ENCODE measurements at places on chromosomes 4 and X.
A peak's percentile ranks its signal among the peaks of the same experiment; 100 is the strongest.

- DNase-seq, result no peak
Observed at GRCh38 chr4:159757499-159757898, 654.6 kb downstream of the RAPGEF2 start.

- no peak for DNase-seq
Observed at GRCh38 chr4:14524276-14524675, 478.0 kb upstream of the CPEB2 start.

DNA sequence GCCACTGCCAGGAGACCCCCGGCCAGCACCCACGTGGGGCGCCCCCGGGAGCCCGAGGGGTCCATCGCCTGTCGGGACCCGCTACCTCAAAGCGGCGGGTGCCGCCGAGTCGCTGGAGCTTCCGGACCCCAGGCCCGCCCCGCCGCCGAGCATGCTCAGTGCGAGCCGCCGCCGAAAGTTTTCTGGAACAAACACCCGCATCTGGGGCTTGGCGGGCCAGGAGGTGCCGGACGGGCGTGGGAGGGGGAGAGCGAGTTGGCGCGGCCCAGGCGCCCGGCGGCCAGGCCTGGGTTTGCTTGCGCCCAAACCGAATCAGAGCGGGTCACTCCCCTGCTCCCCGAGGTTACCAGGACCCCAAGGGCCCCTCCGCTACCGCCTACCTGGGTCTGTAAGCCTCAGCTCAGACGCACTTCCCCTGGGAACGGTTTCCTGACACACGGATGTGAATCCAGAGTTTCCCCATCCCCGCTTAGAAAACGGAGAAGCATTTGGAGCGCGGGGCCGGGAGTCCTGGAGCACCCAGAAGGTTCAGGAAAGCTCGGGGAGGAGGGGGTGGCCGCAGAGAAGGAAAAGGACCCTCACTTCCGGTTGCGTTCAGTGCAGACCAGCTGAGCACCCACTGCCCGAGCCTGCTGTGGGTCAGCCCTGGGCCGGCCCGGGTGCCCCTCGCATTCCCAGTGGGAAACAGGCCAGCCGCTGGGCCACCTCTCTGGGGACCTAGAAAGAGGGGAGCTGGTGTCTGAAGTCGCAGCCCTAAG is at the start of gene EVC2:
TSS of gene EVC2 (minus strand) at position 111 of the 758 bp plus-strand sequence. CDS start at position 65, 46 bp downstream.
- no peak for DNase-seq

DNA sequence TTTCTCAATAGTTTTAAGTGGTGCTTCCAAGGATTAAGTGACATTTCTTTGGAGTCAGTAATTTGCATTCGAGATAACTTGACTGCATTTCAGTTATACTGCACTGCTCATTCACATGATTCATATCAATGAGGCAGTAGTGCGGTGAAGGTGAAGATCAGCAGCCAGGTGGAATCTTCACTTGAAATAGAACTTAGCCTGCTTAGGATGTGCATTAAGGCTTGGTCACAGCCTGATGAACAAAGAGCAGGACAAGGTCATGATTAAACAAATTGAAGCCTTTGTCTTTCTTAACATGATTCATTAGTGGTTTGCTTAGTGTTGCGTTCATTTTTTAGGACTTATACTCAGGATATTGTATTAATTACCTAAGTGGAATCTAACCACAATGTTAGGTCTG is 212.1 kb upstream of the GALNTL6 start:
- DNase-seq, result no peak

GRCh38 chrX:48488034-48488433 is 12.0 kb downstream of the FTSJ1 start:
- DNase-seq, result no peak

GRCh38 chr4:48432017-48432416 is 51.1 kb upstream of the SLC10A4 start:
- DNase-seq, result no peak

DNA sequence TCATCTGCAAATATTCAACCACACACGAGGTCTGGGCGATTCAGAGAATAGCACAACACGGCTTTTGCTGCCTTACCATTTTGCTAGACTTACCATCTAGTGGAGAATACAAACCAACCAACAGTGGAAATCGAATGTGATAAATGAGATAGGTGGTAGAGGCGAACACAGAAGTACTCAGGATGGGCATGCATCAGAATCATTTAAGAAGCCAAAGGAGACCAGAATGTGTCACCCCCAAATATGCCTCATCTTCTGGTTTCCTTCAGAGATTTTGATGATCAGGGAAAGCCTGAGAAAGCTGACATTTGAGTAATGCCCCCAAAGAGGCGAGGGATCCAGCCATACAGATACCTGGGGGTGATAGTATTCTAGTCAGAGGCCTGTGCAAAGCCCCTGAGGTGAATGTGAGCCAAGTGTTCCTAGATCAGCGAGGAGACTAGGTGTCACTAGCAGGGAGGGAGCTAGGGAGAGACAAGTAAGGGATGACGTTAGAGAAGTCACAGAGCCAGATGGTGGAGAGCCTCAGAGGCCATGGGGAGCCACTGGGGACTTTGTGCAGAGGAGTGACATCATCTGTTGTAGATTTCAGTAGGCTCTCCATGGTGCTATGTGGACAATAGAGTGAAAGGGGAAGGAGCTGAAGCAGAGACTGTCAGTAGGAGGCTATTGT is 1.7 kb downstream of the MTMR1 start:
- DNase-seq, result no peak

- DNase-seq, result peak; percentile 51
Observed at GRCh38 chrX:54808109-54808604, 612 bp downstream of the MAGED2 start.

GRCh38 chr4:64857198-64857597 is 447.9 kb upstream of the TECRL start:
- no peak for DNase-seq

GRCh38 chr4:76090241-76090691 is 15.8 kb downstream of the ART3 start:
- DNase-seq, result no peak

- no peak for DNase-seq
Observed at GRCh38 chrX:83888585-83888984, 27.6 kb downstream of the CYLC1 start.

DNA sequence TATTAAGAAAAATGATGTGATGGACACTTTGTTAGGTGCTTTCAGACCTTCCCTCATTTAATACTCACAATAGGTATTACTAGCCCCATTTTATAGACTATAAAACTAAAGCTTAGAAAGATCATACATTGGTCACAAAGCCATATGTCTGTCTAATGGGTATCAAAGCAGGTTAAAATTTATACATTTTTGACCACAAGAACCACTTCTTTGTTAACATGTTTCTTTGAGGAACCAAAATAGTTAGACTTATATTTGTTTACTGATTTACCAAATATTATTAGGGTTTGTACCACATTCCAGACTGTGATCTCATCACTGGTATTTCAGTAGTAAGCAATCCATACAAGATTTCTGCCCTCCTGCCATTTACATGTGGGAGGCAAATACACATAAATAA is 363.3 kb downstream of the NAF1 start:
- no peak for DNase-seq

- no peak for DNase-seq
Observed at GRCh38 chr4:113586072-113586471, 175.5 kb downstream of the CAMK2D start.

GRCh38 chr4:26871611-26872010 is 11.0 kb downstream of the STIM2 start:
- DNase-seq, result no peak

DNA sequence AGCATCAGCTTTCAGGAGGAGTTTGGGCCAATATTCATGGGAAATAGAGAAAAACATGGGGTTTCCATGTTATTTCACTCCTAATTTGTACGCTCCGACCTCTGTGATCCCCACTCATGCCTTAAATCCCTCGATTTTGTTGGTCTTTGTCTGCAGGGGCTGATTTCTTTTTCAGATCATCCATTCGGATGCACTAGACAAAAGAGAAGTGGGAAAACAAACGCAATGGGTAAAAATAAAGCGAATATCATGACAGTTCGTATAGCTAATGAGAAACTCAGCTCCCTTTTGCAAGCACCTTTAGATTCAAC is 139.1 kb upstream of the PLAC1 start:
- DNase-seq, result no peak
